Skin of body (tissue), 3 donors: ENCODE measurements at places on chromosomes 12 and 14. TPM values are rescaled to one million over a fixed set of nuclear protein-coding genes. Genes with fewer than 3 reads are reported as not detected.

GRCh38 chr12:114221957-114222630 lies 183.8 kb downstream of the TBX5 start:
- DNase-seq: no peak

DNA sequence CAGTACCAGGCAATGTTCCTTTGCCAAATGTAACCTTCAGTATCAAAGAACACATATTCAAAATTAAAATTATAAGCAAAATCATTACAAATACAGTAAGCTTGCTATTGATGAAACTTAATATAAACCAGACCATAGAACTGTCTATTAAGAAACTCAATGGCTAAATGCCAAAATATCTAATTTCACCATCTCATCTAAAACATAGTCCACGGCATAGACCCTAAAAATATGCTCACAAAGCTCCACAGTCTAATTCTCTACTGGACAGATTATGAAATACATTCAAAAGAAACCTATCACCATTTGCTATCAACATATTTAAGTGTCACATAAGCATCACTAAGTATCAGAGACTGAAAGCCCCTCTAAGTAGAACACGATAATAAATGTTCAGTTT lies 25.2 kb downstream of the DUSP16 start:
- no peak for DNase-seq

DNA sequence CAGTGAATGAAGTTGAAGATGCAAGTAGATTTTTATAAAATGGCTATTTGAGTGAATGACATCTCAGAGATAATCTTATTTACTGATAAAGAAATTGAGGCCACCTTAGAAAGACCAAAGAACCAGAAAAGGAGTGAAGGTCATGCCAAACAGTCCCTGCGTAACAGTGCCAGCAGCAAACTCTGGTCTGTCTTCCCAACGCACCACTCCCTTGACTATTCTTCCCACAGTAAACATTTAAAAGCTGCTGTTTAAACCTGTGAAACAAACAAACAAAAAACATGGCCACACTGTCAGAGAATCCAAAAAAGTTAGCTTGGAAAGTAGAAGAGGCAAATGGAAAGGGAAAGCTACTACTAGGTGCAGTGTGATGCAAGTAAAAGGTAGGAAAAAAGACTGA lies 1.5 kb upstream of the PRPF39 start:
- DNase-seq: no peak

The NGB gene
- not detected for total RNA-seq

GRCh38 chr12:6201826-6202225 lies 1.6 kb downstream of the CD9 start:
- DNase-seq: no peak

DNA sequence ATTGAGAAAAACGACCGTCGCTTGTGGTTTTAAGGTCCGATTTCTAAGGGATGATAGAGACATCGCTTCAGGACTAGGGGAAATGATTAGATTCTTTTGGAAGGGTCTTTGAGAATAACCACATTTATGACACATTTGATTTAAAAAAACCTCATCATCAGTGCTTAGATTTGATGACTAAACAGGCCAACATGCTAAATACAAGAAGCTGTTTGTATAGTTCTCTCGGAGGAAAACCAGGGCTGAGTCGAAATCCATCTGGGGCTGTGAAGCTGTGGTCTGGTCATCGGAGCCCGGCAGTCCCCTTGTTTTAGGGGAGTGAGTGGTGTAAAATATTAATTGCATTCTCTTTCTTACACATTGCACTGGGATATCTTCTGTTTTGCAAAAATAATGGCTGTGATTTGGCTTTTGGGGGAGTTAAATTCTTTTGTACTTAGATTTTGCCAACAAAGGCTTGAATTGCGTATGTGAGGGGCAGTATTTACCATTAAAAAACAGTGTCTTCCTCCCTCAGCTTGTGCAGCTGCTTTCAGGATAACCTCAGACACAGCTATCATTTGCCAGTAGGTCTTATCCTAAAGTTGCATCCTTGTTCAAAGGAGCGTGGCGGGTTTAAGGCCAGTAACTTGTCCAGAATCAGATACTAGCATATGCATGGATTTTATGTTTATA lies 550 bp downstream of the GNG2 start:
- peak; percentile 51 for DNase-seq

The SRRM4 gene
- total RNA-seq: 0.10 TPM

The AKAP3 gene
- 0.49 TPM for total RNA-seq

The CMTM5 gene
- 2.7 TPM for total RNA-seq

DNA sequence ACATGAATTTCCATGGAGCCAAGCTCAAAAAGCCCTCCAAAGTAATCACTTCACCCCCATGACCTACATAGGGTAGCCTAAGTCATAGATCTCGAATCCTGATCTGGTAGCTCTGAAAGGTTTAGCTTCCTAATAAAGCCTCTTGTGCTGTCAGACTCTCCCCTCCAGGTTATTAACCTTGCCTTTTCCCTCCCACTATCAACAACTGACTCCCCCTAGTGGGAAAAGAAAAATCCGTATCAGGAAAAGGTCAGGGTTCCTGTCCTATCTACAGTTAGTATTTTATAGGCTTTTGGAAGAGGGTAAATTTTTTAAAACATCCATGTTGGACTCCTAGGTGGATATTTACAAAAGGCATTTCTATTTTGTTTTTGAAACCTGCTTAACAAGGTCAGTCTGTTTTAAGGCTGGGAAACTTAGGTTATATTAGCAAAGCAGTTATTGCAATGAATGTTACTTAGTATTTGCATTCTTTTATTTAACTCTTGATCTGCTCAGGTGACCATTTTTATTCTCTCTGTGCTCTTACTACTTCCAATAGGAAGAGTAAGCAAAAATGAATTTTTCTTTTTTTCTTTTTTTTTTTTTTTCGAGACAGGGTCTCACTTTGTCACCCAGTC lies 8.0 kb downstream of the YY1 start:
- DNase-seq: no peak

GRCh38 chr12:106417926-106418910 lies 60.7 kb downstream of the POLR3B start:
- DNase-seq: no peak

GRCh38 chr12:8011331-8011730 lies 21.2 kb upstream of the FOXJ2 start:
- DNase-seq: no peak

DNA sequence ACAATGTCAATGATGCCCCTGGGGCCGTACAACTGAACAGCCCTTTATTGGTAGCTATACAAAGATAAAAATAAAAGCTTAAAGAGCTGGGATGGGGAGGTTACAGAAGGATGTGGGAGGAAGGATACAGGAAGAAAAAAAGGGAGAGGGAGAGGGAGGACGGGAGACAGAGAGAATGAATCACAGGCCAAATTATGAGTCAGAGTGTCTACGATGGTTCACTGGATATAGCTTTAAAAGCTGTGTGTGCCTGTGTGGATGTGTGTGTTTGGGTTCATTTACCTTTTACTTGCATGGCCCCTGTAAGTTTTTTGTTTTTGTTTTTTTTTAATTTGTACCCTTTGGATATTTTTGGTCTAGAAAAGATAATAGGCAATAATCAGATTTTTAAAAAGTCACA lies 111.9 kb downstream of the CCDC60 start:
- DNase-seq: no peak

DNA sequence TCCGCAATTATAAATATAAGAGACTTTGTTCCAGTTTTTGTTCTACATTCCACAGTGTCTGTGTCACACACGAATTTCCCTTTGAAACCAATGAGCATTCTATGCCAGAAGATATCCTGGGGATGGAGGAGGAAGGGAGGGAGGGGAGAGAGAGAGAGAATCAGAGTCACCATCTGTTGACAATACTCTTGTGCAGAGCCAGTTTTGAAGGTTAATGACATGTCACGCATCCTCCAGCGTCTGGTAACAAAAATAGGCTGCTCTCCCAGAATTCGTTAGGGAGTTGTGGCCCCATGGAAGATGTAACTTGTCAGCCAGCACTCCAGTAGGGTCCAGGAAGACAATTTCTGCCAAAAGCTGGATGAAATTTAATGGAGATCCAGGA lies 213.5 kb upstream of the KRR1 start:
- DNase-seq: peak; percentile 99

GRCh38 chr12:49673446-49674317 lies 33.5 kb downstream of the FMNL3 start:
- DNase-seq: peak; percentile 86
